ENCODE measurements at places on chromosomes 1 and 21.

DNA sequence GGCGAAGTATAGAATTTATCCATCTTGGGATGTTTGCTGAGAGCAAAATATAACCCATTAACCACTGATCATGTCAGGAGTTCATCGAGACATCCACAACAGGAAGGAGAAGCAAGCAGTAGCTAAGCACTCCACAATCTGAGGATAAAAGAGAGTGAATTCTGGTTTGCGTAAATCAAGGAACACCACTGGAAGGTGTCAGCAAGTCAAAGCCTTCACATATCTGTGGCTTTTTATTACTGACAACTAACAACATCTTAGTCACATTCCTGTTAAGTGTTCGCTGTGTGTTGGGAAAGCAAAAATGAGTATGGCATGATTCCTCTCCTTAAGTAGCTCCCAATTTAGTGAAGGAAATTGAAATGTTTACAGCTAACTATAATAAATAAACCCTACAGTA lies 44.5 kb upstream of the DARS2 start:
- no peak for DNase-seq

DNA sequence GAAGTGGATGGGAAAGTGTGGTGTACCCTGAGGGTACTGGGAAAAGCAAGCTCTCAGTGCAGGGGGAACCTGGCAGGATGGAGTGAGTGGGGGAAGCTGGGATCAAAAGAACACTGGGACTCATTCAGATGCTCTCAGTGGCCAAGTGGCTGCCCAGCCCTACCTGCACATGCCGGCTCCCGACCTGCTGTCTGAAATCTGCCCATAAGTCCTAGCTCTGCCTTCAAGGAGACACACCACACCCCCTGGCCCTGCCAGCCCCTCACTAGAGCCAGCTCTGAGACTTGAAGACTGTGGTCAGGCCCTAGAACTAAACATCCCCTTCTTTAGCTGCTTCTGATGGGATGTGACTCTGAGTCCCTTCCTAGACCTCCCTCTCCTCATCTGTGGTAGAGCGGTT lies 2.2 kb downstream of the TMEM54 start:
- DNase-seq: no peak

GRCh38 chr1:29576510-29576909 lies 340.2 kb downstream of the PTPRU start:
- DNase-seq: no peak

DNA sequence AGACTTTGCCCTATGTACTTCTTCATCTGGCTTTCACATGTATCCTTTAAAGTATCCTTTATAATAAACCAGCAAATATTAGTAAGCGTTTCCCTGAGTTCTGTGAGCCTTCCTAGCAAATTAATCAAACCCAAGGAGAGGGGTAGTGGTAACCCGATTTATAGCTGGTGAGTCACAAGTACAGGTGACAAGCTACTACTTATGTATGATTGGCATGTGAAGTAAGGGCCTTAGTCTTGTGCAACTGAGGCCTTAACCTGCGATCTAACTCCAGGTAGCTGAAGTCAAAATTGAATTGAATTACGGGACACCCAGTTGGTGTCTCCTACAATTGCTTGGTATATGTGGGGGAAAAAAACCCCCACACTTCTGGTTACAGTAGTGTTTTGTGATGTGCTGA lies 26.0 kb downstream of the SLC16A1 start:
- no peak for DNase-seq

GRCh38 chr1:6103111-6103853 lies 57.6 kb downstream of the KCNAB2 start:
- no peak for DNase-seq

GRCh38 chr1:219138747-219139146 lies 34.9 kb upstream of the LYPLAL1 start:
- DNase-seq: no peak

GRCh38 chr1:183584147-183584546 lies 6.1 kb downstream of the NCF2 start:
- DNase-seq: no peak

DNA sequence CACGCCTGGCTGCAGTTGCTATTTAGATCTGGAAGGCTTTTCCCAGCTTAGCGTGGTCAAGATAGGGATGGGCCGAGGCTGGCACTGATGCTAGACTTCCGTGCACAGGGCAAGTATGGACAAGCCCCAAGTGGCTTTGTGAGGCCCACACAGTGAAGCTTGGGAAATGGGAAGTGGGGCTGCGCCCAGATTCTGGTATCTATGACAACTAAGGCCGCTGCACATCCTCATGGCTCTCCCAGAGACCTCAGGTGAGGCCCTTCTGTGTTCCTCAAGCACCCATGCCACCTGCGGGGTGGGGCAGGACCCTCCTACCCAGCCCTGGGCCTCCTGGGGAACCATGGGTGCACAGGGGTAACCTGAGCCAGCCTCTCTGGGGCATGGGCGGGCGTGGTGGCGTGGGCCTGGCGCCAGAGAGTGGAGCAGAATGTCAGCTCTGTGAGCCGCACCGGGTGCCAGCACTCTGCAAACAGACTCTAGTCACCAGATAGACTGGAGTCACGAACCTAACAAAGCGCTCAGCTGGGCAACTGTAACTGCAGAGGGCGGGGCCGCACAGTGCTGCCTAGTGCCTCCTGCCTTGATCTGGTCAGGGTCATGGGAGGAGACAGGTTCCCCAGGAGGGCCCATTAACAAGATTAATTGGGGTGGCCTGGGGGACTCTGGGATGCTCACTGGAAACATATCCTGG lies 46.4 kb downstream of the ELF3 start:
- DNase-seq: peak; percentile 96

- DNase-seq: no peak
These were observed 1.6 kb downstream of the GJC2 start for GRCh38 chr1:228151180-228151925.

DNA sequence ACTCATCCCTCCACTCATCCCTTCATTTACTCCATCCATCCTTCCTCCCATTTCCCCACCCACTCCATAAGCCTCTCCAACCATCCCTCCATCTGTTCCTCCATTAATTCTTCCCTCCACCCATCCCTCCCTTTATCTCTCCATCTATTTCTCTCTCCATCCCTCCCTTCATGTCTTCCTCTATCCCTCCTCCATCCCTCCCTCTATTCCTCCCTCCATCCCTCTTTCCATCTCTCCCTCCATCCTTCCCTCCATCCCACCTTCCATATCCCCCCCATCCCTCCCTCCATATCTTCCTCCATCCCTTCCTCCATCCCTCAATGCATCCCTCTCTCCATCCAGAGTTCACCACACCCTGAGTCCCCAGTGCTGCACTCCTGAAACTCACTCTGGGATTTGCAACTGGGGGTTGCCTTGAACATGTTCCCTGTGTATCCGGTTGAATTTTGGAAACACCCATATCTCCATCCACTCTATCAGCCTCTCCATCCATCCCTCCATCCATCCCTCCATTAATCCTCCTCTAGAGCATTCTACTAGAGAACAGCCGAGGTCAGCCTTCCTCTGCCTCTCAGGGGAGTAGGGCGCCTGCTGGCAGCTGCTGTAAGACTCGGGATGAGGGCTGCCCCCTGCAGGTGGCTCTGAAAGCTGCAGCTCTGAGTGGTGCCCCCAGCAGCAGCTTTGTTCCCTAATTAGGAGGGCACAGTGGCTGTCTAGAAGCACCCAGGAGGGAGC lies 39.4 kb downstream of the ABCG1 start:
- DNase-seq: peak; percentile 5

DNA sequence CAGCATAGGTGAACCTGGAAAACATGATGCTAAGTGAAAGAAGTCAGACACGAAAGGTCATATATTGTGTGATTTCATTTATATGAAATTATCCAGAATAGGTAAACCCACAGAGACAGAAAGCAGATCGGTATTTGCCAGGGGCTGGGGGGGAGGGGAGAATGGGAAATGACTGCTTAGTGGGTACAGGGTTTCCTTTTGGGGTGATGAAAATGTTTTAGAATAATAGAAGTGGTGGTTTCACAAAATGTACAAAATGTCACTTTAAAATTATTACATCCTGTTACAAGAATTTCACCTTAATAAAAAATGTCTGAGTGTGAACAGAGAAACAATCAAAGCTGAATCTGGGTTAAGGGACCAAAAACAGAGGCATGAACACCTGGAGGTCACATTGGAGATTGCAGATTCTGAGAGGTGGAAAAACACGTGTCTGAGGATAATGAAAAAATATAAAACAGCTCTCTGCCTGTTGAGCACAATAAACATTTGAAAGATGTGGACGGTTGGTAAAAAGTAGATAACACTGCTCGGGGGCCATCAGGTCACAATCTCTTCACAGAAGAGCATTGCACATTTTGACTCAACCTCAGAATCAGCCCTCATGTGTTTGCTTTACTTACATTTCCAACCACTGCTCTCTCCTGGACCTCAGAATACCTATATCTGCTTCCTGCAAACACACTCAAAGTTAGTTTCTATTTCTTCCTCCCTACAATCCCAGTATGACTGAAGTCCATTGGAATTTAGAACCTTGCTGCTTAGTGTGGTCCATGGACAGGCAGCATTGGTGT lies 3.2 kb downstream of the SLAMF6 start:
- no peak for DNase-seq

GRCh38 chr1:110224240-110224995 lies 14.3 kb downstream of the KCNC4 start:
- no peak for DNase-seq

GRCh38 chr1:97781762-97782337 lies 139.0 kb downstream of the DPYD start:
- DNase-seq: no peak

GRCh38 chr1:167439301-167439988 lies 78.9 kb downstream of the CD247 start:
- DNase-seq: no peak

GRCh38 chr1:170175041-170175440 lies 29.3 kb downstream of the NTMT2 start:
- no peak for DNase-seq

- DNase-seq: no peak
These were observed 6.1 kb downstream of the TNFRSF25 start for GRCh38 chr1:6459850-6460265.

DNA sequence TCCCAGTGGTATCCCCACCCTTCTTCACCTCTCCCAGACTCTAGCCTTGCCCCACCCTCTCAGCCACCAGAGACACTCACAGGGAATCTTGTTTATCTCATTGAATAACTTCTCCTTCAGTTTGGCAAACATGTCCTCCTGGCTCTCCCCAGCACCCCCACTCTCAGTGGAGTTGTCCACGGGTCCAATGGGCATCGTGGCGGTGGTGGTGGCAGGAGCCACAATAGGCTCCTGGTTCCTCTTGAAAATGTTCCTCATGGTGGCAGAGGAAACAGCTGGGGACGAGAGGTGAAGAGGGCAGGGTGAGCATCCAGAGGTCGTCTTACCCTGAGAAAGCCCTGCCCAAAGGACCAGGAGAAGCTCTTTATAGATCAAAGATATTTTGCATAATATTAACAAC lies 104.7 kb downstream of the SYT2 start:
- DNase-seq: no peak

- no peak for DNase-seq
These were observed 82.8 kb upstream of the SLC44A3 start for GRCh38 chr1:94737124-94737998.

DNA sequence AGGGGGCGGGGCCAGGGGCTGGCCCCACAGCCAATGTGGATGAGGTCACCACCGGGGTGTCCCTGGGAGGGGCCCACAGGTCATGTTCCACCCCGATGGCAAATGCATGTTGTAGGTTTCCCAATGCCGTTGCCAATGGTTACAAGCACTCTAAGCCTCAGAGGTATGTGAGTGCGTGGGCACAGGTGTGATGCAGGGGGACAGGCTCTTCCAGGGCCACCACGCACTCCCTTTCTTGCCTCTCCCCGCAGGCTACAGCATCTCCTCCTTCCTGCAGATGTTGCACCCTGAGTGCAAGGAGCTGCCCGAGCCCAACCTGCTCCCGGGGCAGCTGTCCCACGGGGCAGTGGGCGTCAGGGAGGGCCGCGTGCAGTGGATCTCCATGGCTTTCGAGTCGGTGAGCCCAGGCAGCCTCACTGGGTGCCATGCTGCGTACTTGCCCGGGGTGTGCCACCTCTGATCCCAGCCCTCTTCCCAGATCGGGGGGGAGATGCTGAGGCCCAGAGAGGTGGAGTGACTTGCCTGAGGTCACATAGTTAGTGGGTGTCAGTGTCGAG lies 52.4 kb downstream of the DISP3 start:
- DNase-seq: no peak
